ENCODE measurements at places on chromosomes 3 and 15.

- DNase-seq, result no peak
Observed at GRCh38 chr15:25067725-25068309, 113.0 kb downstream of the SNRPN start.

- DNase-seq, result no peak
Observed at GRCh38 chr3:182521339-182521738, 272.0 kb upstream of the ATP11B start.

DNA sequence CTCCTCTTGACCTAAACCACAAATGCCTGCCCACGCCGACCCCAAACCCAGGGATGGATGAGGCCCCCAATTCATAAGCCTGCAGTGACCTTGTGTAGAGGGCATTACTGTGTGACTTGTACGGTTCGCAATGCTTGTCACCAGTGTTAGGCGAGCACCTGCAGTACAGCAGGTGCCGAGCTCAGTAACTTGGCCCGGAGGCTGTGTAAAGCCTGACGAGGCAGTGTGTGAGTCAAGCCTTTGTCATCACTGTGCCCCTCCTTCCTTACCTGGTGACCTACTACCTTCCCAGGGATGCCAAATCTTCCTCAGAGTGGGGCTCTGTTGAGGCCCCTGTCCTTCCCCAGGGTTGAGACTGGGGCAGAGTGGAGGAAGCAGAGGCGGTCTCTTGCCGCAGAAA lies 37.2 kb upstream of the TMEM115 start:
- DNase-seq, result no peak

- no peak for DNase-seq
Observed at GRCh38 chr3:44033123-44033522, 208.6 kb upstream of the TOPAZ1 start.

- DNase-seq, result no peak
Observed at GRCh38 chr15:71758711-71759110, 51.6 kb upstream of the NR2E3 start.

GRCh38 chr3:182957676-182958266 lies 22.6 kb downstream of the DCUN1D1 start:
- DNase-seq, result no peak

- no peak for DNase-seq
Observed at GRCh38 chr3:149203758-149204157, 17.9 kb downstream of the CP start.

DNA sequence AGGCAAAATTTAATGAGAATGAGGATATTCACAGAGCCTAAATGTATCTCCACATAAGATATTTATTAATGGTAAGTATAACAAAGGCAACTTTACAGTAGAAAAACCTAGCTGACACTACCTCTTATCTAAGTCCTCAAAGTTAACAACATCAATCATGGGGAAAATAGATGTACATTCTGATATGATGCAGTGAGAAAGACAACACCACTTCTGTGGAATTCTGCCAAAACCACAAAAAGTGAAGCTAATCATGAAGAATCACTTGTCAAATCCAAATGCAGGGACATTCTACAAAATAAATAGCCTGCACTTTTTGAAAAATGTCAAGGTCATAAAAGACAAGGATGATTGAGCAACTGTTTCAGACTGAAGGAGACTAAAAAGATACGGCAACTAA lies 27.5 kb upstream of the EOMES start:
- DNase-seq, result no peak

GRCh38 chr3:128780101-128780837 lies 54.3 kb downstream of the RAB7A start:
- no peak for DNase-seq

DNA sequence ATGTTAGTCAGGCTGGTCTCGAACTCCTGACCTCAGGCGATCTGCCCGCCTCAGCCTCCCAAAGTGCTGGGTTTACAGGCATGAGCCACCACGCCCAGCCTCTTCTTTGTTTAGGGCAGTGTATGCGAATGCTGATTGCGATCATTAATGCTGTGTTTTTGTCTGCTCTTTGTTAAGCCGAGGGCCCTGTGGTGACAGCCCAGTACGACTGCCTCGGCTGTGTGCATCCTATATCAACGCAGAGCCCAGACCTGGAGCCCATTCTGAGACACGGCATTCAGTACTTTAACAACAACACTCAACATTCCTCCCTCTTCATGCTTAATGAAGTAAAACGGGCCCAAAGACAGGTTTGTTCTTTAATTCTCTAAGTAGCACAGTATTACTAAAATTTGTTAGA lies 7.8 kb downstream of the KNG1 start:
- no peak for DNase-seq

DNA sequence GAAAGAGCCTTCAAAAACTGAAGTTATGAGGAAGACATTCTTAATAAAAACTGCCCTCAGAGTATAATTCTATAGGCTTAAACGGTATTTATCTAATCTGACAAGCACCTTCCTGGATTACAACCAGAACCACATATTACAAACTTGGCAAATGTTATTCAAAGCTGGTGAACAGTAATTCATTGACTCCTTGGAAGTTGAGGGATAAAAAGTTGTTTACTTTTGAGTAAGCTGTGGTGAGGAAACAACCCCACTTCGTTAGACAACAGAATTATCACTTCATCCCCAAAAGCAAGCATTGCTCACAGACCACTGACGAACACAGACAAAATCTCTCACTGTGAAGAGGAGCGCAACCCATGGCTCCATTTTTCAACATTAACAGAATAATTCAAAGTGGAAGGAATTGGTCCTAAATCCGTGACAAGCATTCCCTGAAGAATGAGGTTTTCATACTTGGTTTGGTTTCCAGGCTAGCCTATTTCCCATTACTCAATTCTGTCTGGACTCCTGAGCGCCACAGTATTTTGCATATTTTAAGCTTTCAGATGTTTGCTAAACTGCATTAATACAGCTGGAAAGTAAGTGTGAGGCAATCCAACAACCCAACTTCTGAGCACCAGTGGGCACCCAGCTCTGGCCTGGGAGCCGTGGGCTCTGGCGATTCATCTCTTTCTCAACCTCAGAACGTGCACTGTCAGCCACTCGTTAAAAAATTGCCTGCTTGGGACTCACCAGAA lies 32.7 kb downstream of the LRIG1 start:
- no peak for DNase-seq

DNA sequence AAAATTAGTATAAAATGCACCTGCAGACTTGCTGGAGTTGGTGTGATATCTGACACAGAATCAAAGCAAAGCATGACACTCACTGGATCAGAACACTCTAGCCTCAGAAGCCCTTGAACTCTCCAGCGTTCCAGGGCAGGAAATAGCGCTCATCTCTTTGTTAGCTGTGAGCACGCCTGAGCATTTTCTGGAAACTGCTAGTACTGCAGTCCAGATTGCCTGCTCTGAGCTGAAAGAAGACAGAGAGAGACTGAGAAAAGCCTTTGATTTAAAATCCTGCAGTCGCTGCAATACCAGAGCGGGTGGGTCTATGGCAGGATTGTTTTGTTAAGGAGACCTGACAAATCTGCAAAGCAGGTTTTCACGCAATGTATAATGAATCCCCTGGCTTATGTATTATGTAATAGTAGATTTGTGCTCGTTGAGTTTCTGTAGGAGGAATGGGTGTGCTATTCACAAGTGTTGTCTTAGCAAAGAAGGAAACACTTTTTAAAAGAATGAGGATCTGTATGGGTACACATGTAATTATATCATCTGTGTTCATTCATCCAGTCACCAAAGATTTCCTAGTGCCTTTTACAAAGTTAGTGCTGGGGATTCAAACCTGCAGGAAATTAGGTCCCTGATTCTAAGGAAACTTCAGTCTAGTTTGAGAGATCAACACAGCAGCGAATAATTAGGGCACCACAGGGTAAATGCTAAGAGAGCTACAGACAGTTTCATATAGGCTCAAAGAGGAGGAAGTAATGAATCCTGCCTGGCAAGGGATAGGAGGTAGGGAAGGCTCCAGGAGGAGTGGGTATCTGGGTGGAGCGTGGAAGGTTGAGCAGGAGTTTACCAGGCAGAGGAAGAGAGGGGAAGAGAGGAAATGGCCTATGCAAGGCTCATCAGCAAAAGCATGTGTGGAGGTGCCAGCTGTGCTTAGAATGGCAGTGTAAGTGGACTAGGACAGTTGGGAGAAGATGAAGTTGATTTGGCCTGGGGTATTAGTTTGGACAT lies 26.1 kb upstream of the MGLL start:
- no peak for DNase-seq

DNA sequence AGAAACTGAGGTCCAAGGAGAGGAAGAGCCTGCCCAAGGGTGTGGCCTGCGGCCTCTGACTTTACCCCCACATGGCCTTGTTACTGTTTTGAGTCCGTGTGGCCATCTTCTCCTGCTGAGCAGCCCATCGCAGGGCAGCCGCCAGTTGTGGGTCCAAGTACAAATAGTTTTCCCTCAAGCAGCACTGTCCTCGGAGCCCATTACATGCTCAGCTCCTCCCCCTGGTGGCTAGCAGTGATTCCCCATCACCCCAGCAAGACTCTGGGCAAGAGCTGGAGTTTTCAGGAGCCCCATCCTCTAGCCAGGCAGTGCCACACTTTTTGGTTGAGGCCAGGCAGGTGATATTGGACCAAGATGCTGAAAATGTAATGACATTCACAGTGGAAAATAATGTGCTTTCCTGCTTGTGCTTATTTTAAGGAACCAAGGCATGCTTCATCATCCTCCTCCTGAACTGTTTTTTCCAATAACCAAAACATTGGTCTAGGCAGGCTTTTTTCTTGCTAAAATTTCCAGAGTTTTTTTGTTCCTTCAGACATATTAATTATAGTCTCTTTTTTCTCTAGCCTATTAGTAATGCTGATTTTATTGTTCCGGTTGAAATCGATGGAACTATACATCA lies 23.2 kb upstream of the VILL start:
- DNase-seq, result peak; percentile 69

DNA sequence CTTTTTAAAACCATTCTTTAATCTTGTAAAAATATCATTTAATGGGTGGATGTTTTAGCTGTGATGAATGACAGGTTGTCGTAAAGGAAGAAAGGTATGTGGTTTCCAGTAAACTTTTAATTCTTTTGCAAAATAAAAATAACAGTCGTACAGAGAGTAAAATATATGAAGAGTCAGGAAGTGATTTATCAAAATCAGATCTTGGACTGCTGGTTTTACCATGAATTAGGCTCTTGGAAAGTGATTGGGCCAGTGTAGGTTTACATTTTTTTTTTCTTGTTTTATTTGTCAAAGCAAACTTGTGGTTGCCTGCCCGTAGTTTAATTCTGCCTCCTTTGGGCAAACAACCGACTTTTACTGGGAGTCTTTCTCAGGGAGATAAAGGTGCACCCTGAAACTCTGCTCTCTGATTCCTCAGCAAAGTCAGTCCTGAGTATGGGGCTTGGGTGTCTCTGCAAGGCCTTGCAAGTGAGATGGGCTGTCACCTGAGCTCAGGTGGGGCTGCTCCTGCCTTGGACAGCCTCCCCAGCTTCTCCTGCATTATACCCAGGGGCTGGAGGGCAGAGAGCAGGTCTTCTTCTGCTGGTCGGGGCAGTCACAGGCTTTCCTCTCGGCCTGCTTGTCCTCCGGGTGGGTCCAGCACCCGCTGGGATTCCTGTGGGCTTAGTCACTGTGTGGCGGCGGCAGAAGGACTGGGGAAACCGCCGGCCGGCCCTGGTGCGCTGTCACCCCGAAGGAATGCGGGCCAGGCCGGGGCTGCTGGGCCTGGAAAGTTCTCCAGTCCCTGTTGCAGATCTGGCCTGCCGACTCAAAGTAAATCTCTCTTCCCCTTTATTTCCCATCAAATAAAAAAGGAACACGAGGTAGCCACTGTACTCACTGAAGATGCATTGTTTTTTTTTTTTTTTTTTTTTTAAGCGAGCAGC lies 79.0 kb downstream of the IGF1R start:
- no peak for DNase-seq

- DNase-seq, result no peak
Observed at GRCh38 chr15:98505611-98506031, 142.7 kb upstream of the IGF1R start.

- no peak for DNase-seq
Observed at GRCh38 chr15:83320844-83321243, 36.4 kb upstream of the BNC1 start.

All from hematopoietic multipotent progenitor cell treated with erythropoietin and hydrocortisone succinate and interleukin-3 and kit ligand, for 8 days (in vitro differentiated cells).